ENCODE measurements at places on chromosomes 5 and 9.
A peak's percentile ranks its signal among the peaks of the same experiment; 100 is the strongest.

GRCh38 chr5:95646569-95647431 lies at the start of gene RFESD:
Gene RFESD (plus strand): TSS chr5:95646777. CDS start chr5:95652272, 5,495 bp downstream.
- DNase-seq: peak; percentile 90

DNA sequence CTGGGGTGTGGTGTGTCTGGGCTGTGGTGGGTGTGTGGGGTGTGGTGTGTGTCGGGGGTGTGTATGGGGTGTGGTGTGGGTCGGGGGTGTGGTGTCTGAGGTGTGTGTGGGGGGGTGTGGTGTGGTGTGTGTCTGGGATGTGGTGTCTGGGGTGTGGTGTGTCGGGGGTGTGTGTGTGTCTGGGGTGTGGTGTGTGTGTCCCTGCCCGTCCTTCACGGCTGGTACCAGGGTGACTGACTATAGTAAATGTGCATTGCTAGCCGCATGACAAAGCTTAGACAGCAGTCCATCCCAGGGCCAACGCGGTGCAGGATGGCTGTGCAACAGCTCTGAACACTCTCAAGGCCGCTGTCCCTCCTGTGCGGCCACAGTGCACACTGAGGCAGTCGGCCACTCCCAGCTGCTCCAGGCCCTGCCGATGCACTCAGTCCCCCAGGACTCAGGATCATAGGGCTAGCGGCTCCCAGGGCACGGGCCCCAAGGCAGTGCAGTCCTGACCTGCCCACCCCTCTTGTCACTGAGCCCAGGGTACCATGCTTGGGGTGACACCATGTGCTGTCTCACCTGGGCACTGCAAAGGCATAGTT lies 54.0 kb downstream of the SECISBP2 start:
- DNase-seq: peak; percentile 67

GRCh38 chr9:68802525-68803015 lies 97.5 kb downstream of the PIP5K1B start:
- no peak for DNase-seq

DNA sequence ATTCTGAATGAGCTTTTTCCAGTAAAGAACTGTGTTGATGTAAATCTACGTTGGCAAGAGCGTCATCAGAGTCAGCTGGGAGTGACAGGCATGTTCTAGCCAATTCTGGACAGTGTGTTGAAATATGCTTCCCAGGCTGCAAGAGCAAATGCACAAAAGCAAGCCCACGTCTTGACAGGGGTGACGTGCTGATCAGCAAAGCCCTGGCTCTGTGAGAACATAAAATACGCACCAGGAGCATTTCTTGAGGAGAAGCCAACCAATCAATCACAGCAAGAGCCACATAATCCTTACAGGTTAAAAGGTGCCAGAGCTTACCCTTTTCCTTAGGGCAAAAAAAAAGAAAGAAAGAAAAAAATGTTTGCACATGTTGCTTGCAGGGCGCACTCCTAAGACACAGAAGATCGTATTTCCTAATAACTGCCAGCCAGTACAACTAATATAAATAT lies 148.1 kb downstream of the PDE4D start:
- no peak for DNase-seq

- DNase-seq: no peak
Observed at GRCh38 chr5:131514316-131515283, 120.4 kb downstream of the RAPGEF6 start.

GRCh38 chr9:123952641-123953495 lies 22.9 kb upstream of the DENND1A start:
- no peak for DNase-seq

DNA sequence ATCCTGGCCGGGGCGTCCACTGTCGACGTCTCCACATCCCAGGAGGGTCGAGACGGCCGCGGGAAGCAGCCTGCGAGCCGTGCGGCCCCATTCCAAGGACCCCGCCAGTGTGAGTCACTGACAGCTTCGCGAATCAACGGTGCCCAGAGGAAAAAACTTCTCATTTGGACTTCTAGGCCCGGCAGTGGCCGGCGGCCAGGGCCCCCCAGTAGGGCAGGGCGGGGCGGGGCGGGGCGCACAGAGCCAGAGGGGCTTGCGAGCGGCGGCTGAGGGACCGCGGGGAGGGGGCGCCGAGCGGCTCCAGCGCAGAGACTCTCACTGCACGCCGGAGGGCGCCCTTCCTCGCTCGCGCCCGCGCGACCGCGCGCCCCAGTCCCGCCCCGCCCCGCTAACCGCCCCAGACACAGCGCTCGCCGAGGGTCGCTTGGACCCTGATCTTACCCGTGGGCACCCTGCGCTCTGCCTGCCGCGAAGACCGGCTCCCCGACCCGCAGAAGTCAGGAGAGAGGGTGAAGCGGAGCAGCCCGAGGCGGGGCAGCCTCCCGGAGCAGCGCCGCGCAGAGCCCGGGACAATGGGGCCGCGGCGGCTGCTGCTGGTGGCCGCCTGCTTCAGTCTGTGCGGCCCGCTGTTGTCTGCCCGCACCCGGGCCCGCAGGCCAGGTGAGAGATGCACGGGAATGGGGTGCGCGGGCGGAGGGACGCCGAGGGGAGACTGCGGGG lies at the start of gene F2R:
Gene F2R (plus strand): TSS at position 391 of the 720 bp plus-strand sequence. CDS start 182 bp downstream, at position 573.
- DNase-seq: peak; percentile 97

GRCh38 chr9:121738968-121739367 lies 87.5 kb downstream of the DAB2IP start:
- no peak for DNase-seq

- DNase-seq: no peak
Observed at GRCh38 chr5:176155922-176156359, 82.3 kb upstream of the SIMC1 start.

- DNase-seq: peak; percentile 54
Observed at GRCh38 chr5:433836-434235, 9.1 kb upstream of the EXOC3 start.

- DNase-seq: no peak
Observed at GRCh38 chr9:21607576-21607975, 125.5 kb upstream of the IFNE start.

DNA sequence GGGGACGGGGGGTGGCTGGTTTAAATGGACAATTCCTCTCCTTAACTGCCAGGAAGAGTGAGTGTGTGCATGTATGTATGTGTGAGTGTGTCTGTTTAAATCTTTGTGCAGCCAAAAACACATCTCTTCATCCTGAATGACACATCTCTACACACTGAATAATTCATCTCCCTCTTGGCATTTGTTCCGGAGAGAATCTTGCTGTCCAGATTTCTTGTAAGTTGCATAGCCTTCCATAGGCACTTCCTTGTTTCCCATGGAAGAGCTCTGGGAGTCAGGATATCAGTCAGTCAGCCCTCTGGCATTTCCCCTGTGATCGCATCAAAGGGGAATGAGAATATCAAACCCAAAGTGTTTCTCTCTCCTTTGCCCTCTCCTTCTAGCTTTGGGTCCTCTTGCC lies 74.7 kb downstream of the WWC1 start:
- DNase-seq: no peak

DNA sequence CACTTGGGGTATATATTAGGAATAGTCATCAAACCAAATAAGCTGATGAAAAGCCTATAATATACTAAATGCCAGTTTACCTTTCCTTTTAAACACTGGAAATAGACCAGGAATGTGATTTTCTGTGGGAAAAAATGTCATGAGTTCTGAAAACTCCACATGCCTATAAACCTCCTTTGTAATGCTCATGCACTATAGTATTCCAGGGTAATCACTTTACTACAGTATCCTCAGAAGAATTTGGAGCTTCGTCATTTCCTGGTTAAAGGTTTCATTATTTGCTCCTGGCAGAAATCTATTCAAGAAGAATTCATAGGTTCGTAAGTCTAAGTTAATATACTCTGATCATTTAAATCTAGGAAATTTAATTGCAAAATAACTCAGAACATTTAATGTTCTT lies 1076.7 kb upstream of the DMAC1 start:
- no peak for DNase-seq

GRCh38 chr5:143355710-143356109 lies 47.8 kb downstream of the NR3C1 start:
- DNase-seq: no peak

GRCh38 chr5:115389799-115390382 lies 93.4 kb upstream of the CCDC112 start:
- peak; percentile 65 for DNase-seq

DNA sequence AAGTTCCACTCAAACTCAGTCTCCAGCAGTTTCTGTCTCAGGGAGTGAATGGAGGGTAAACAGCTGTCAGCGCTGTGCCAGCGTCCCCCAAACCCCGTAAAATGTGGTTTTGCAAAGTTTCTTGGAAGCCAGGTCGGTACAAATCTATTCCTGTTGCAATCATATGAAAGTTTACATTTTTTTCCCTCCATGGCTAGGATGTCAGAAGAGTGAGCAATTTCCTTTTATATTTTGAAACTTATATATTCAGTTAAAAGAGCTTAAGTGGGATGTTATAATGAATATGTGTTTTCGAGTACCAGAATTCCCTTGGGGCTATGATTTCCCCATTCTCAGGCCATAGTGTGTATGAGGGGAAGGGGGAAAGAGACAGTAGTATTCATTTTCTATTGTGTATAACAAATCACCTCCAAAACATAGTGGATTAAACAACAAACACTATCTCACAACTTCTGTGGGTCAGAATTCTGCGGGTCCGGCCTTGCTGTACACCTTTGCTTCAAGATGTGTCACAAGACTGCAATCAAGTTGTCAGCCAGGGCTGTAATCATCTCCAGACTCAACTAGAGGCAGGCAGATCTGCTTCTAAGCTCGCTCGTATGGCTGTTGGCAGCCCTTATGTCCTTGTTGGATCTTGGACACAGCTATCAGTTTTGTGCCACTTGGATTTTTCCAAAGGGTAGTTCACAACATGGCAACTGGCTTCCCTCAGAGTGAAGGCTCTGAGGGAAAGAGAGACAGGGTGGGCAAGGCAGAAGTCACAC lies 107.4 kb downstream of the SNX18 start:
- no peak for DNase-seq

DNA sequence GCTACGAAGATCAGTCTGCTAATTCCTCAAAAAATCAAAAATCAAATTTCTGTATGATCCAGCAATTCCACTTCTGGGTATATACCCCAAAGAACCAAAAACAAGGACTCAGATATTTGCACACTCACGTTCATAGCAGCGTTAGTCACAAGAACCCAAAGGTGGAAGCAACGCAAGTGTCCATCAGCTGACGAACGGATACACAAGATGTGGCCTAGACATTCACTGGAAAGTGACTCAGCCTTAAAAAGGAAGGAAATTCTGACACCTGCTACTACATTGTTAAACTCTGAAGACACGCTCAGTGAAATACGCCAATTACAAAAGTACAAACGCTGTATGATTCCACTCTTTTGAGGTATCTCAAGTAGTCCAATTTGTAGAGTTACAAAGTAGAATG lies 93.3 kb downstream of the OTULIN start:
- DNase-seq: no peak

DNA sequence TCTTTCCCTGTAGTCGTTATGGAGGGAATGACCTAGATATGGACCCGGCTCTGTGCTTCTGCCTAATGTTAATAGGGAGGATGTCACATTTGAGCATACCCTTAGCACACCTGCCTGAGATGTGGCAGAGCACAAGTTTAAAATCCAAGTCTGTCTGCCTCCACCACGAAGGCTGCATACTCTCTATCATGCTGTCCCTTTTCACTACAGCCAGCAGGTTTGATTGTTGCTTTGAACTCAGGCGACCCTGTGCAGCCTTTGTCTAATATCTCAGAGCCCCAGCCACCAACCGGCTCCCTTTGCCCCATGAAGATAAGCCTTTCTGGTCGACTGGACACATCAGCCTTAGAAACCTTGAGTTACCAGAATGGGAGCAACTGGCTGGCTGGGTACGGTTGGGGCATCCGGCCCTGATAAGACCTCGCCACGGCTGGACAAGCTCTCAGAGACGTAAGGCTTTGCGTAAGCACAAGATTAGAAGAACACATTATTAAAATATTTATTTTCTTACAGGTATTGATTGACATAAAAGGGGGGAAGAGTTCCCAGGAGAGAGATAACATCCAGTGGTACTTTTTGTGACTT lies 222.0 kb upstream of the TRIM32 start:
- no peak for DNase-seq

- no peak for DNase-seq
Observed at GRCh38 chr9:90464978-90465377, 177.6 kb downstream of the DIRAS2 start.

- no peak for DNase-seq
Observed at GRCh38 chr5:91033370-91033769, 349.7 kb downstream of the ARRDC3 start.

- DNase-seq: no peak
Observed at GRCh38 chr5:53556001-53556400, 4.4 kb upstream of the NDUFS4 start.

DNA sequence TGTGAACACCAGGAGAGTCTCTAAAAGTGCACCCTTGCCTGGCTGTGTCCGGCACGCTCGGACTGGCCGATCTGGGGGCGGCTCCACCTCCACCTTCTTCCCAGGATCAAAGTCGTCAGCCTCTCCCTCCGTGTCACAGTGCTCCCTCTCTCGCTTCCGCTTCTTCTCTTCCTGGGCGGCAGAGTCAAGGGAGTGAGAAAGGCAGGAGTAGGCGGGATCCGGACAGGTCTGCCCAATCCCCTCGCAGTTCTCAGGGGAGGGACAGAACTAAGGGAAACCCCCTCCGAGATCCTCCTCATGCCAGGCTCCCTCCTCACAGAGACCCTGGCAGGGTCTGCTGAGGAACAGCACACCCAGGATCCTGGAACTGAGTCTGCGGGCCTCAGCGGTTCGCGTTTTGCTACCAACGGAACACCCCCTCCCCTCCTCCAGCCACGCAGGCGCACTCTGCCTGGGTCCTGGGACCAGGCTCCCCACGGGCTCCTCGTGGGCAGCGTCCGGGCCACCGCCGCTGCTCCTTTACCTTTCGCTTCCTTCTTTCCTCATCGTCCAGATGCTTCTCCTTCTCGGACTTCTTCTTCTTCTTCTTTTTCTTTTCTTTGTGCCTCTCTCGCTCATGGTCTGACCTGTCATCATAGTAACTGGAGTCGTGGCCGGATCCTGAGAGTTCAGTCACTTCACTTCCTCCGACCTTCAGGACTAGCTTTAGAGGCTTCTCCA lies 1.3 kb downstream of the BRD9 start:
- peak; percentile 89 for DNase-seq

DNA sequence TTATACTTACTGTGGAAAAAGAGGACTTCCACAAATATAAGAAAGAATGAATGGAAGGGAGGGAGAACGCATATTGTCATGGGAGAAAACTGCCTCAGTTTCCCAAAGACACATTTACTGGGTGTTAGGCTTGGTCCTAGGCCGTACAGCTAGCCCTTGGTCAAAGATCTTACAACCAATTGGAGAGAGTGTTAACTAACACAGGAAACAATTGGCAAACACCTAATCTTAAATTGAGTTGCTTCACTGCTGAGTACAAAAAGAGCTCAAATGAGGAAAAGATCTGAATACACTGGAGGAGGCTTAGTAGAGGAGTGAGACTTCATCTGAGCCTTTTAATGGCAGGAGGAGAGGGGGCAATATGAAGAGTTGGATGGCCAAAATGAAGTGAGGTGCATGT lies 161.7 kb downstream of the GLIS3 start:
- DNase-seq: no peak

- no peak for DNase-seq
Observed at GRCh38 chr5:179595916-179596315, 27.6 kb downstream of the HNRNPH1 start.

GRCh38 chr9:105858877-105859276 lies 164.5 kb downstream of the TMEM38B start:
- DNase-seq: no peak

DNA sequence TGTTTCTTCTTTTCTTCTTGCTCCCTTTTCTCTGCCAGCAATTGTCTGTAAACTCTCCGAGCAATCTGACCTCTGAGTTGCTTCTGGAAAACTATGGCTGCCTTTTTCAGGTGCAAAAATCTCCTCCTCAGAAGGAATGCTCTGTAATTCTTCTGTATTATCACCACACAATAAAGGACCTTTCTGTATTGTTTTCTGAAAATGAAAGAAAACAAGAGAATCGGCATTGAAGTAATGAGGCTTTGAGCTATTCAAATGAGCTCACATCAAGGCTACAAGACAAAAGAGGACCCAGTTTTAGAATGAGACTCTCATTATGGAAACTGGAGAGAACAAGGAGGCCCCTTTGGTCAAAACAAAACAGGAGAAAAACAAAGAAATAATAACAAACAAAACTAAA lies 86.2 kb upstream of the RETREG1 start:
- no peak for DNase-seq

All from H7 (cell line).